ENCODE measurements at places on chromosomes 7 and 10.

- no peak for DNase-seq
Observed at GRCh38 chr10:125174360-125174759, 14.0 kb upstream of the CTBP2 start.

GRCh38 chr10:97590082-97590747, 694 bp downstream of the C10orf62 start:
- no peak for DNase-seq

DNA sequence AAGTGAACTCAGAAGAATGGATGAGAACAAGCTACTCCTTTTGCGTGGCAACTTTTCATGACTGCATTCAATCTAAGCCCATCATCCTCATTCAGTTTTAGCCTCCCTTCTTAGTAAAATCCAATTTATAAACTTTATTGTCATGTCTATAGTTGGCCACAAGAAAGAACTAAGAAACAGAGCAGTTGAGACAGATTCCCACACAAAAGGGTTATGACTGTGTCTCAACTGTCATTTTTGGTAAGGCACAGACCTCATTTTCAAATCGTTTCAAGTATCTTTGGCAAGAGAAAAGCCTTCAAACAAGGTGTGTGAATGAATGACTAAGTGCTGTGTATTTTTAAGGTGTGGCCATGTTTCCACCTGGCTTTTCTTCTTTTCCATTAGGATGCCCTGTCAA, 84.2 kb upstream of the CREB5 start:
- no peak for DNase-seq

DNA sequence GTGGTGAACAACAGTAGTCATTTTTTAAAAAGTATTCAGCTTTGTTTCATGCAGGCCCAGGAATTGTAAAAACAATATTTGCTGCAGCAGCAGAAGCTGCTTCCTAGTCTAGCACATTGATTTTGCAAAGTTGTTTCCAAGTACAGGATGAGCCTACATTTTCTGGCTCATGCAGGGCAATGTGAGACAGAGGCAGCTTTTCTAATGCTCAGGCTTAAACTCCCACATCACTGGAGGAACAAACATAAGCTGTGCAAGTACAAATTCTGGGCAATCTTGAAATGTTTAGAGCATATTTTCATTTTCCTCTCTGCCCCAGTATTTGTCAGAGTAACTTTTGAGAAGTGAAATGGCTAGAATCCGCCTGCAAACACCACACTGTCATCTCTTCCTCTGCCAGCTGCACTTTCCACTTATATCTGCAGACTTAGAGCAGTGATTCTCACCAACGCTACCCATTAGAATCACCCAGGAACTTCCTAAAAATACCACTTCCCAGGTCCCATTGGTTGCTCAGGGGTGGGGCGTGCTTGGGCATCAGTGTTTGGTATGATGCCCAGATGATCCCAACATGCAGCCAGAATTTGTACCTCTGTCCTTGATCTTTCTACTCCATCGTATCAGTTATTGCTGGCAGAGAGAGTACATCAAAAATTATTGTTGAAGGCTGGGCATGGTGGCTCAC, 304.1 kb upstream of the LRGUK start:
- DNase-seq, result no peak

DNA sequence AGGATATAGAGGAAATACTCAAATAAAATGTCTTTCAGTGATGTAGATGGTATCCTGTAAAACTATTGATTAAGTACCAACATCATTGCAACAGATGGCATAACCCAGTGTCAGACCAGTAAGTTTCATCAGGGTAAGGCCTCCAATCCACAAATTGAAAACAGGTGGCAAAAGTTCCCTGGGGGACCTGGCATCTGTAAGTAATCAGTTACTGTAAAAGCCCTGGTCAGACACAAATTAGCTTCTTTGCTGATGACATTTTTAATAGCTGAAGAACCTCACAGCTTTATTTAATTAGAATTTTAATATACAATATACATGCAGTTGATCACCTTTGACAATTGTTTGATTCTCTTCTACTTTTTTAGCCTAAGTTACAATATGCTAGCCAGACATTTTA, 152.5 kb downstream of the PLXDC2 start:
- no peak for DNase-seq

DNA sequence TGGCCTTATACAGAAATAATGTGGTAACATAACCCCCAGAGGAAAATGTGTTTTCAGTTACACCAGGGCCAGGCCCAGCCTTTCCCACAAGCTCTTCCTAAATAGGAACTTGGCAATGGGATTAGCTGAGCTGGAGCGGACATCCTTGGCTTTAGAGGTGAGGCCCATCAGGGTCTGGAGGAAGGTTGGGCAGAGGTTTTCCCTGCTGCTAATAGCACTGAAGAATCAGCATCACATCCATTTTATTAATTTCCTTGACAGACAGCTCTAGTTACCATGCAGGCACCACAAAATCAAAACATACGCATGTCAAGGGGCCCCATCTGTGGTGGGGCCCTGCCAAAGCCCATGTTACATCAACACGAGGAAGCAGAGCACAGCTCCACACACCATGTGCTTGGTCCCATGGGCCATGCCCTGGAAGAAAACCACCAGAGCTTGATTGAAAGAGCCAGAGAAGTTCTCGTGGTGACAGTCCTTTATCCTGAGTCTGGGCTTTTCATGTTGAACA, 566.6 kb downstream of the KCNMA1 start:
- DNase-seq, result no peak

- DNase-seq, result no peak
Observed at GRCh38 chr10:69307434-69307833, 29.1 kb downstream of the HK1 start.

GRCh38 chr10:31757386-31757791, 171.2 kb downstream of the ARHGAP12 start:
- no peak for DNase-seq

DNA sequence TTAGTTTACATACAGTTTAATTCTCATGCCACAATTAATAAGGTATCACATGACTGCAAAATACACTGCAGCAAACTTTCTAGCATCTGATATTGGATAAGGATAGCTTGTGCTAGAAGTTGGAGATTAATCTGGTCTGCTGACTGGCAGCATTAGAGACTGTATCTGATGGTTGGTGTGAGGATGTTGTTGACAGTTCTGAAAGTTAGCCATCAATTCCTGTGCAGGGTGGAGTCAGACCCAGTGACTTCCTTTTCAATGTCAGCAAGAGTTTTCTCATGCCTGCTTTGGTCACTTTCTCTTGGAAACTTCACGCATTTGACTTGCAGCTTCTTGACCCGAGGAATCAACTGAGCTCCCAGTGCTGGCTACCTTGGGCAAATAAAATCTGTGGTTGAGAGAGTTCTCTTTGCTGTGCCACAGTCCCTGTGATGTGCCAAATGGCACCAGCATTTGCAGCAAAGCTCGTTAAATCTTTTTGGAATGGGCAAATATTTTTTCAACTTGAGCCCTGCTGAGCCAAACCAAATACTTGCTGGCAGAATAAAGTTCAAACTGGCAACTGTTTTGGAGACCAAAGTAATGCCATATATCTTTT, 233.0 kb downstream of the TRIL start:
- DNase-seq, result no peak

DNA sequence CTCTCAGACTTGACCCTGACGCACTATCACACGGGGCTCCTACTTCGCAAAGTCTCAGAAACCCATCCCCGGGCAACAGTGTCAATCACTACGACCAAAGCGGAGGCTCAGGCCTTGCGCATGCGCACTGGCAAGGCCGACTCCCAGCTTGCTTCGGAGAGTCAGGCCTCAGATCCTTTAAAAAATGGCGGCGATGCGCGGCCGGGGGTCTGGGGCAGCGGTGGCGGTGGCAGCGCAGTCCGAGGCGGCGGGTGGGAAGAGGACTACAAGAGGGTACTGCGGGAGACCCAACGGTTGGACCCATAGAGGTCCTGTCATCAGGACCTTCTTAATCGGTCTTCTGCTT, 196.9 kb downstream of the ZNF716 start:
- DNase-seq, result no peak

DNA sequence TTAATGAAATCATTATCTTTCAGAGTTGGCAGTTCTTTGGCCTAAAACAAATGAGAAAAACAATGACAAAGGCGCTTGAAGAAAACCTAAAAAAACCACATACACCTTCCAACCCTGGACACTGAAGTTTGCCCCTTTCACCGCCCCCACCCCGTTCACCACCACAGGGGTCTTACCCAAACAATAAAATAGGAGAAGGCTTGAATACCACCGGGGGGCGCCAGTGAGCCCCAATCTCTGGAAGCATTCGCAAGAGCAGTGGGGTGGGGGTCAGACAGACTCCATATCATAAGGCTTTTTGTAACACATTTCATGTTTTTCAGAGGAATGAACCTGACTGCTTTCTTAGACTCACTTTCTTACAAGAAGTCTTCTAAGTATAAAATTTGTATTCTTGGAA, 163.6 kb downstream of the PIP4K2A start:
- no peak for DNase-seq

DNA sequence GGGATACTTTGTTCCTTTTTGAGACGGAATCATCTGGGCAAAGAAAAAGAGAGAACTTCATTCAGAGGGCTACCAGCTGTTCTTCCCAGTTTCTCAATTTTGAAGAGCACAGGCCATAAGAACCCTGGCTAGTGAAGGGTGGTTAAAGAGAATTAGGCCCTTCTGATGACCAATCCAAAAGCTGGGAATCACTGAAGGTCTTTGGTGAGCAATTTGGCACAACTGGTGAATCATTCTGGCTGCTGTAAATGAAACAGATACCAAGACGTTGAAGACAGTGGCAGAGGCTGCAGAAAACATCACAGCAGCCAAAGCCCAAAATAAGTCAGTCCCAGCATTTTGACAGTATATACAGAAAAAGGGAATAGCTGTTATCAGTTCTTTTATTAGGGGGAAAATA, 5.1 kb downstream of the RAPGEF5 start:
- DNase-seq, result no peak

DNA sequence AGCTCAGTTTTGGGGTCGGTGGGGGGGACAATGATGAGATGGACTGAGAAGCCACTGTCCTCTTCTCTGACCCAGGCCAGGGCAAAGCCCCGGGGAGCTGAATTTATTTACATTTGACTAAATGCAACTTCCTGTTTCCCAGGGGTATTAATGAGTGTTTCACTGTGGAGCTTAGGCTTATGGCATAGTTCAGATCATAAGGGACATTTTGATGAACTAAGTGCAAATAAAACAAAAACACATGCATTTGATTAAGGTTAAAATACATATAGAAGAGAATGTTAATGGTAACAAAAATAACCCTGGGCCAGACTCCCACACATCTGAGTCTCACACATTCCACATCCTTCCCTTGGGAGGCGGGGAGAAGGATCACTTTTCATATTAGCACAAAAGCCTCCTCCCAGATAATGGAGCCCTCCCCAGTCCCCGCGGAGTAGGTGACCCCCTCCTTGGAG, 320.6 kb downstream of the FRMD4A start:
- DNase-seq, result no peak

DNA sequence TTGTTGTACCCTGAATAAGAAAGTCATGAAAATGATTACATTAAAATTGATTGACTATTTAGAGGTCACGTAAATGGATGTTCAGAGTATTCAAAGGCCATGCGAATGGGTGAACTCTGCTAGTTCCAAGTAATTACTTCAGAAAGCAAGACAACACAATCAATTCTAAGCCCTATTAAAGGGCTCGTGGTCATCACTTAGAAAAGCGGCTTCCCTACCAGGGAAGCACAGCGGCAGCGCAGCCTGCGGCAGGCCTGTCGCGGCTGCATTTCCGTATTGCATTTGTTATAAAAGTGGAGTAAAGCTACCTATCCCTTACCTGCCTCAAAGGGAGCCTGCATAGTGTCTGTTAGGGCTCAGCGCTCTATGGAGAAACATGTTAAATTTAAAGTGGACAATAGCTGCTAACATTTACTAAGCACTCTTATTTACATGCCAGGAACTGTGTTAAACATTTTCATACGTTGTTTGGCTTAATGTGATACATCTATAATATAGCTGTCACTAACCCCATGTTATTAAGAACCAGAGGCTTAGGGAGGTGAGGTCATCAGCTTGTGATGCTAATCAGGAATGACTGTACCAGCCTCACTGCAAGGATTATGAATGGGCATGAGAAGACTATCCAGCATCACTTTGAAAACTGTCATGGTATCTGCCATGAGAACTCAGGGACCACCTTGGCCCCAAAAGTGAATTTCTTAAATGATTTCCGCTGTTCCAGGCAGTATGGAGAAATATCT, 187.5 kb downstream of the CELF2 start:
- no peak for DNase-seq

DNA sequence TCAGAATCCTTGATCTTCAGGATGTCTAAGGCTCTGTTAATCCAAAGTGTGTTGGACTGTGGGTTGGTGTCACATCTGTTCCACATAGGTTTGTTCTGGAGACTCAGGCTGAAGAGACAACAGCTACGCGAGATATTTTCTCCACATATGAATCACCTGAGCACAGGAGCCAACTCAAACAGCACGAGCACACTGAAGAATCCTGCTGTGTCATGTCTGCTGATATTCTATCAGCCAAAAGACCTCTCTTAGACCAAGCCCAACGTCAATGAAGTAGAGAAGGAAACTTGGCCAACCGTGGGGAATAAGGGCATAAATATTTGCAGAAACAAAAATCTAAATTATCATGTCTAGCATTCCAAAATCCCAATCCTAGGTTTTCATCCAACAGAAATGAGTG, 2.7 kb upstream of the TASOR2 start:
- DNase-seq, result no peak

GRCh38 chr7:134365341-134366054, 48.8 kb upstream of the SLC35B4 start:
- no peak for DNase-seq

GRCh38 chr10:22110761-22111160, 107.1 kb downstream of the EBLN1 start:
- DNase-seq, result no peak

DNA sequence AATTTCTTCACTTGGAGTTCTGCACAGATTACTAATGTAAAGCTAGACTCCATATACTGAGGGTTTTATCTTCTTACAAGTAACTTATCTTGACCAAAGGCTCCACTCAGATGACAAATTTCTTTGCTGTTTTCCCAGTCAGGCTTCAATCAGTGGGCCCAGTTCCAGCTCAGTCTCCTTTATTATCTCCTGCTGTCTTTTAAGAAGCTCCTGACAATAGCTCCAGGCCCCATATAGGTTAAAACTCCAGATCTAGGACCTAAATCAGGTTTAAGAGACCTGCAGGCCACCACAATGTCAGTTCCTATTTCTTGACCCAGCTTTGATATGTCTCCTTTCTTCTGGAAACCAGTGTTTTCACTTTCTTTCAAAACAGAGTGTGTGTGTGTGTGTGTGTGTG, 165.2 kb downstream of the RELN start:
- no peak for DNase-seq

GRCh38 chr10:131636841-131637724, 263.7 kb upstream of the PPP2R2D start:
- DNase-seq, result no peak

DNA sequence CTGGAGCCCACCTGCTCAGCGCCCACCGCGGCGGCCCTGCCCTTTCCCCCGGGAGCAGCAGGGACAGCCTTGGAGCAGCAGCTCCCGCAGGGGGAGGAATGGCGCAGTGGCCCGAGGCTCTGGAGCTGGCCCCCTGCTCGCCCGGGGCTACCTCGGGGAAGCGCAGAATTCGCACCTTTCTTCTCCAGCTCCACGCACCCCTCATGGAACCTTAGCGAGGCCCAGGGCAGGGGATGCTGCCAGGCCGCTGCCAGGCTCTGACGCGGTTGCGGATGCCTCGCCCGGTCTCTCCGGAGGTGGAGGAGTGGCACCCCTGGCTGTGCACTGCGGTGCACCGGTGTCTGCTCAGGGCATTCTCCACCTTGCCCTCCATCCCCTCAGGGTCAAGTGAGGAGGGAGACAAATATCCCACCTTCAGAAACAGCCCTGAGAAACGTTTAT, 84.9 kb upstream of the MKI67 start:
- DNase-seq, result no peak
